ENCODE measurements at places on chromosomes 7 and 10. TPM values are rescaled to one million over a fixed set of nuclear protein-coding genes. Genes with fewer than 3 reads are reported as not detected.

The DYNC1I1 gene
- not detected for total RNA-seq

The SNX10 gene
- 18.5 TPM for total RNA-seq

The MMRN2 gene
- total RNA-seq = not detected

DNA sequence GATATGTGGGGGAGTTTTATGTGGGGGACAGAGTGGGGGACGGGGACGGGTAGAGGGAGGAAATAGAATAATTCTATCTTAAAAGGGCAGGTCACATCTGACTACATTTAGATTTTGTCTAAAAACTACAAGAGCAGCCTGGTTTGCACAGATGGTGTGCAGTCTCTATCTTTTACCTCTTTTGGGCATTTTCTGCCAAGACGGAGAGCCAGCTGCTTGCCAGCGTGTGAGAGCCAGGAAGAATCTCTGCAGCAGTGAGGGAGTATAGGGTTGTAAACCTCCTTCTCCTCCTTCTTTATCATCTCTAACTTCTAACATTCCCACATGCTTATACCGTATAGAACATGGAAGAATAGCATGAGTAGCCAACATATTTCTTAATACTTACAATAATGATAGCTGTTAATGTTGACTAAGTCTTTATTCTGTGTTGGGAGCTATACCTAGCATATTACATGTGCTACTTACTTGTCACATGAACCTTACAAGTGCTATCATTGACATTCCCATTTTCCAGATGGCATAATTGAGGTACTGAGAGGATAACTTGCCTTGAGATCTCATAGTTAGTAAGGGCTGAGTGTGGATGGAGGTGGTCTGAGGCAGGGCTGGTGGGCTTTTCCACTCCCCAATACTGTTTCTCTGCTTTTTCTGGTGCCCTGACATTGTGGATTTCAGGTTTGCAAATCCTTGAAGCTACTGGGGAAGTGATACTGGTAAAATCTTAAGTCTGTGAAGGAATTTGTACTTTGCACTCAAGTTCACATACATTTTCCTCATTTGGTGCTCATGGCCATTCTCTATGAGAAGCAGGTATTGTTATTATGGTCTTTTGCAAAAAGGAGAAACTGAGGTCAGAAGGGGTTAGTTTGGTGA, 1.1 kb downstream of the ENTPD1 start:
- no peak for DNase-seq

The UTF1 gene
- not detected for total RNA-seq

- no peak for DNase-seq
Measured at GRCh38 chr7:142798451-142799436, 28.0 kb downstream of the PRSS2 start.

DNA sequence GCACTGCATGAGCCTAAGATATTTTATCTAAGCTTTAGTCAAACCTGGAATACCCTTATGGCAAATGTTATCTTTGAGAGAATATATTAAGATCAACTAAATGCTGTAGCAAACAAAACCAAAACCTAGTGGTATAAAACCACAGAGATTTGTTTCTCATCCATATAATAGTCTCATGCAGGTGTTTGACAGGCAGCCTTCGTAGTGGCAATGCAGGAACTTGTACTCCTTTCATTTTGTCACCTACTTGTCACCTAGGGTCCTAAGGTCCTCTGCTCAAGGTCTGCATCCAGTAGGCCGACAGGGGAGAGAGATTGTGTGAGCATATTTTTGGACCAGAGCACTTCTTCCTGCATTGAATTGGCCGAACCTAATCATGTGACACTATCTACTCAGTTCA, 352.6 kb downstream of the GPR37 start:
- no peak for DNase-seq

- no peak for DNase-seq
Measured at GRCh38 chr7:159125104-159125954, 19.3 kb downstream of the VIPR2 start.

The CUL2 gene
- total RNA-seq = 50.2 TPM

GRCh38 chr10:78691301-78692030, 377.3 kb upstream of the ZMIZ1 start:
- no peak for DNase-seq

The PTF1A gene
- total RNA-seq = not detected

DNA sequence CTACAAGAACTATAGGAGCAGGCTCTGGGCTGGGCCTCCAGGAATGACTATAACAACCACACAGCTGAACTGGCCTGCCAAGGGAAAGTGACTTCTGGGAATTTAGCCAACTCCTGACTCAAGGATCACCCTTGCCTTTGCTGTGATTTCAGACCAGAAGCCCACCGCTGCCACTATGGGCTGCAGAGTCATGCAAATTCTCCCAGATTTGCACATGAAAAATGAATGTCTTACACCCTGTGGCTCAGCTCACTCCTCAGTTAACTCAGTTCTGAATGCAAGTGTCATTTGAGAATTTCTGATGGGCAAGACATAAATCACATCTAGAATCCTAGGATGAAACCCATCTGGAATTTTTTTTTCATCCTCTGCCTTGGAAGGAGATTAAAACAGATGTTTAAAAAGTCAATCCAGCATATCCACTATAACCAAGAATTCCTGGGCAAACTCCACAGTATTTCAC, 186.5 kb upstream of the BET1 start:
- no peak for DNase-seq
